ENCODE measurements at places on chromosomes 3 and 15. TPM values are rescaled to one million over a fixed set of nuclear protein-coding genes. Genes with fewer than 3 reads are reported as not detected.

GRCh38 chr3:177733233-177733632, 536.0 kb upstream of the TBL1XR1 start:
- DNase-seq = no peak

SLC2A2 gene
- total RNA-seq = 2.9 TPM

TRAIP gene
- total RNA-seq = 2.3 TPM

HHLA2 gene
- 7.2 TPM for total RNA-seq

GAP43 gene
- total RNA-seq = 3.6 TPM

GRCh38 chr15:28983432-28984311, 97.9 kb downstream of the APBA2 start:
- no peak for DNase-seq

FILIP1L gene
- total RNA-seq = 48.7 TPM

GRCh38 chr3:77541203-77541922, 501.5 kb downstream of the ROBO2 start:
- DNase-seq = peak; percentile 20
